ENCODE measurements at places on chromosomes 1 and 21.

GRCh38 chr1:32939655-32940371 lies 24.8 kb downstream of the RNF19B start:
- no peak for DNase-seq

- DNase-seq, result no peak
These were observed 46.4 kb downstream of the COL6A1 start for GRCh38 chr21:46027851-46028493.

DNA sequence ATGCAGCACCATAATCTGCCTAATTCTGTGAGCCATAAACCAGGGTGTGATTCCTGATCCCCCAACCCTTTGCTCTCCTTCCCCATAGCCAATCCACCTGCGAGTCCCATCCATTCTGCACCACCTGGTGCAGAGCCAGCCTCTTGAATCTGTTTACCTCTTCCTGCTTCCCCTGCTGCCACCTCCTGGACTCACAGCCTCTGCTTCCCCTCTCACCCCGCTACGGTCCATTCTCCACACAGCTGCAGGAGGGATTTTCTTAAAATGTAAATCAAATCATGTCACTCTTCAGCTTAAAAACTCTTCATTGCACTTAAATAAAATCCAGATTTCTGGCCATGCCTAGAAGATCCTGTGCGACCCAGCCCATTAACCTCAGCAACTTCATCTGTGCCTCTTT lies 186.7 kb downstream of the FOXD2 start:
- DNase-seq, result no peak

DNA sequence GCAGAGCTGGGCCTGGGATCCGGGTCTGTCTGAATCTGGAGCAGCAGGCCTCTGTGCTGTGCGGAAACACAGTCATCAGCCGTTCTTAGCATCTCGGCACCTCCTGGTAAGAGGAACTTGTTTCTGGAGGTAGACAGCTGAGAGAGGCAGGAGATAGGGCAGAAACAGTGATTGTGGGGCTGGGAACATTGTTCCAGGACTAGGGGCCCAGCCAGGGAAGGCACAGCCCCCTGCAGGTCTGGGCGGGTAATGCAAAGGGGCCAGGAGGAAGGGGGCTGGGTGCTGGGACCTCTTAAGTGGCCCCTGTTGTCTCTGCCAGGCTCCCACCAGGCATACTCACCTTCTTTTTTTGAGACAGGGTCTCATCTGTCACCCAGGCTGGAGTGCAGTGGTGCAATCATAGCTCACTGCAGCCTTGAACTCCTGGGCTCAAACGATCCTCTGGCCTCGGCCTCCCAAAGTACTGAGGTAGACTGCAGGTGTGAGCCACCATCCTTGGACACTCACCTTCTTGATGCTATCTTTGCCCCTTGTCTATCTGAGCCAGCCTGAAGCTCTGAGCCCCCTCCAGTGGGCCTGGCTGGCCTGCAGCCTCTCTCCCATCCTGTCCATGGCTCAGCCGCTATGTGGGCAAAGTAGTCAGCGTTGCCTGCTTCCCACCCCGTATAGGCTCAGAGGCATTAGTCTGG lies 134.3 kb upstream of the ZBTB40 start:
- DNase-seq, result no peak

DNA sequence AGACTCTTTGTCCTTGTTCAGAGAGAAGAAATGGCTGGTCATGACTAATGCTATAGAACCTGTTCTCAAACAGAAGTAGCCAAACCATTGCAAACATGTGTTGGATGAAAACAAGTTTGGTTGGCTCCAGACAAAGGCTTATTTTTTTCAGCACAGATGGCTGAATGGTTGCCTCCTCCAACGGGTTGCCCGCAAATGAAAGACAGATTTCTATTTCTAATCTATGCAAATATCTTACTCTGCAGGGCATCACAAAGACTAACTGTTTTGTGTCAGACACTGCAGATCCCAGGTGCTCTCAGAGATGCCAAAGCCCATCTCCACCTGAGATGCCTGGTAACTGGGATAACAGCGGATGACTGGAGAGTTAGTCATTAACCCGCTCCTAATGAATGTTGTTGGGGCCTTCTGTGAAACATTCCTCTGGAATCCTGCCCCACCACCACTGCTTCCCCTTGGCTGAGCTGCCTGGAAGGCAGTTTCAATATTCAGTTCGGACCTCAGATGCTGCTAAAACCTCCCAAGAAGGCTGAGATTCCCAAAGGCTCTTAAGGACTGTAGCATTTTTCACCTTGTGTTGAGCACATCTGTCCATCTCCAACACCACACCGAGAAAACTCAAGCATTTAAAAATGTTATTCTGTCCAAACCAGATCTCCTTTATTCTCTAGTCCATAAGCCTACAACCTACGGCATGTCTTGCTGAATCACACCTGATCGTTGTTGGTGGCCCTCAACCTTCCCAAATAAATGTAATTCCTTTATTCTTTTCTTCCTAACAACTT lies 104.4 kb downstream of the PTPN14 start:
- DNase-seq, result no peak

GRCh38 chr1:32716312-32717148 lies 14.0 kb upstream of the SYNC start:
- peak; percentile 63 for DNase-seq

DNA sequence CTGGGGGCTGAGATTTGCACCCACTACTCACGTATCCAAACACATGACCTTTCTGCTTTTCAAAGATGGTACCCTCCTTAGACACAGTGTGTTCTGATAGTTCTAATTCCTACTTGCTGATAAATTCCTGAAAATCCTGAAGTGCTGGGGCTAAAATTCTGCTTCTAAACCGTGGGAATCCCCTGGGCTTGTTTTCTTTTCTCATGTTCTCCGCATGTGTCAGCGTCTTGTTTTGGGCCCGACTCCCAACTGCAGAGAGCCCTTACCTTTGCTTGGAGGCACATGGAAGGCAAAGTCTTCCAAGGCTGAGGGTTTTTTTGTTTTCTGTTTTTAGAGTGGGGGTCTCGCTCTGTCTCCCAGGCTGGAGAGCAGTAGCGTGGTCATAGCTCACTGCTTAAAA lies 27.2 kb downstream of the PSMG1 start:
- no peak for DNase-seq

DNA sequence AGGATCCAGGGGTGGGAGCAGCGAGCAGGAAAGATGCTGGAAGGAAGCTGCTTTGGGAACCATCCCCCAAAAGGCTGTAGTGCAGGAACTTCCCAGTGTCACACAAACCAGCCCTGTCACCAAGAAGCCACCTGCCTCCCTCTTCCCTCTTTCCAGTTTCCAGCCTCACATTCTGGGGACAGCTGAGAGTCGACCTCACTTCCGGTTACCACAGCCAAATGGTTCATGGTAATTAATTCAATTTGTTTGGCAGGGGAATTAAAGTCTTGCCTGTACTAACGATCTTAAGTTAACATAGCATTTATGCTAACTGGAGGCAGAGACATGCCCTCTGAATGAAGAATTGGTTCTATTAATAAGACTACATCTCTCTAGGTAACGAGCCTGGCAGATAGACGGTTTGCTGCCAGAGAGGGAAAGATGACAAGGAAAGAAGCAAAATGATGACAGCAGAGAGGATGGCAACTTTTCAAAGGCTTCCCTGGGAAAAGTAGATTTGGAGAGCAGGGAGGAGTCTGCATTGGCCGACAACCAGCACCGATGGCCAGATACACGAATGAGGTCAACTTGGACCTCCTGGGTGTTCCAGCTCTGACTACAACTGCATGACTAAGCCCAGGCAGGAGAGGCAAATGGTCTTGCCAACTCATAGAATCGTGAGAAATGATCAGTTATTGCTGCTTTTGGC lies 64.1 kb downstream of the TMCO4 start:
- no peak for DNase-seq
